ENCODE measurements at places on chromosomes 3 and 15.

DNA sequence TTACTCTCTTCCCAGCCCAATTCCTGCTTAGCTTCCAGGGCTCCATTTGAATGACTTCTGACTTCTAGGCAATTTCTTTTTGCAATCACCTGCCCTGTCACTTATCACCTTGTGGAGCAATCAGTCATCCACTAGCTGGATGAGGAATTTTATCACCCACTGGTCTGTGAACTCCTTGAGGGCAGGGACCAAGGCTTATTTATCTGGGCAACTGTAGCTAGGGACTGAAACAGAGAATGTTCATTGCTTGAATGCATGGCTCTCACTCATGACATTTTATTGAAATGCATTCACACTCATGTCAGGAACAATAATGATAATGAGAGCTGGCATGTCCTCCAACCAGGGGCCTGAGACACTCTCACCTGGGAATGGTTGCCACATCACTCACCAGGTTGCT, 15.5 kb downstream of the TNFAIP8L3 start:
- DNase-seq: no peak

GRCh38 chr3:118974356-118975097, 60.1 kb downstream of the IGSF11 start:
- DNase-seq: no peak

- DNase-seq: no peak
These were observed 3.7 kb downstream of the SPTBN5 start for GRCh38 chr15:41890050-41890690.

GRCh38 chr15:90265271-90266060, at the start of gene NGRN:
TSS of gene NGRN (plus strand) at chr15:90265672. CDS start at chr15:90265713, 41 bp downstream.
- DNase-seq: peak; percentile 95

- DNase-seq: peak; percentile 21
These were observed 1.7 kb downstream of the SEMA5B start for GRCh38 chr3:123025642-123026521.

- DNase-seq: no peak
These were observed 9.9 kb downstream of the AP3B2 start for GRCh38 chr15:82699726-82700125.

DNA sequence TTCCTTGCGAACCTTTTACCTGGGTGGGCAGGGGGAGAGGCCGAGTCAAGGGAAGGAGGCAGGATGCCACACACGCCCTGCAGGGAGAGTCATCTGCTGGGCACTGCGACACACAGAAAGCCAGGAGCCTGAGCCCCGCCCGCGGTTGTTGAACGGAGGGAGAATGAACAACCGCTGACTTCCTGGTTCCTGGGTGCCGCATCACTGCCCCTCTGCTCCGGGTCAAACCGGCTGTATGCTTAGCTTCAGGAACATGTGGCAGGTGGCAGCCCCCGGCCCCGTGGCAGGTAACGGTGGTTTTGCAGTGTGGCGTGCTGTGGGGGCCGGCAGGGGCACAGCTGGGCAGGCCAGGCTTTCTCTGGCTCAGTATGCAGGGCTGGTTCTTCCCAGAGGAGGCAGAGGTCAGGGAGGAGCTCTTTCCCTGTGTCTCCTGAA, 33.4 kb downstream of the APBA2 start:
- DNase-seq: no peak

All from foreskin fibroblast (primary cell).